ENCODE measurements at places on chromosomes 1 and 21.

DNA sequence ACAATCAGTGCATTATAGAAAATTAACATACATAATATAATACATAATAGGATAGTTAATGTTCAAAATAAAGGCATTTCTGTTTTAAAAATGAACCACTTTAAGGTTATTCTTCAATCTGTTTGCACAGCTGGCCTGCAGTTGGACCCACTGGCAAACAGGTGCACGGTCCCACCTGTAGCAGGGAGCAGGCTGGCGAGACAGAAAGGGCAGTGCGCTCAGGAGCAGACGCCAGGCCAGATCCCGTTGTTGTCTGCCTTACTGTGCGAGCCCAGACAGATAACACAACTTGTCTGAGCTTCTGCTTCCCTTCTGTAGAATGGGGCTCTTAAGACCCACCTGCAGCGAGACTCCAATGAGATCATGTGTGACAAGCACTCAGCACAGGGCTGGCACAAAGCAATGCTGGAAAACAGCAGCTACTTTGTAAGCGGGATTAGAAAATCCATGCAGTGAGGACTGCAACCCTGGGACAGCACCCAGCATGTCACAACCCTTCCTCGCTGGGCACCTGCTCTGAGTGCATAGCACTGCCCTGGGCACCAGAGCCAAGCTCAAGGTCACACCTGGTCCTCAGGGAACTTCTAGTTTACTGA is 33.5 kb downstream of the VPS26C start:
- DNase-seq = no peak

DNA sequence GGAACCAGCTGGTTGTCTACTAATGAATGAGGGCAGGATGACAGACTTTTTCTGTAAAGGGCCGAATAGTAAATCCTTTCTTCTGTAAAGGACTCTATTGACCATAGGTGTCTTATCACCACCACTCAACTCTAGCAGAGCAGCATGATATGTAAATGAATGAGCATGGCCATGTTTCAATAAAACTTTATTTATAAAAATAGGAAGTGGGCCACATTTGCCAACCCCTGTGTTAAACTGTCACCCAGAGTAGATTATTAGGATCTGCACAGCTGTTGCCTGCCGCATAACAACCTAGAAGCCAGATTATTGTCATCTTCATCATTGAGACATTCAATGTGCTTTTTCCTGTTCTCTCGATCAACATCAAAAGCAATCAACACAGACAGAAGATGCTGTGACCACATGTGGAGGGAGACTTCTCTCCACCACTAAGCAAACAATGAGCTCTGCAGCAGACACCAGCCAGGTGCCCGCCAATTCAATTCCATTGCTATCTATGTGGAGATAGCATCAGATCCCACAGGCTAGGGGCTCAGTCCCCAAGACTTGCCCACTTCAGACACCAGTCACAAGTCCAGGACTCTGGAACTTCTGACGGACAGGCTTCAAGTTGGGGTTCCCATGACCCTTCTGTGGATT is 6.8 kb upstream of the EFHD2 start:
- DNase-seq = no peak

DNA sequence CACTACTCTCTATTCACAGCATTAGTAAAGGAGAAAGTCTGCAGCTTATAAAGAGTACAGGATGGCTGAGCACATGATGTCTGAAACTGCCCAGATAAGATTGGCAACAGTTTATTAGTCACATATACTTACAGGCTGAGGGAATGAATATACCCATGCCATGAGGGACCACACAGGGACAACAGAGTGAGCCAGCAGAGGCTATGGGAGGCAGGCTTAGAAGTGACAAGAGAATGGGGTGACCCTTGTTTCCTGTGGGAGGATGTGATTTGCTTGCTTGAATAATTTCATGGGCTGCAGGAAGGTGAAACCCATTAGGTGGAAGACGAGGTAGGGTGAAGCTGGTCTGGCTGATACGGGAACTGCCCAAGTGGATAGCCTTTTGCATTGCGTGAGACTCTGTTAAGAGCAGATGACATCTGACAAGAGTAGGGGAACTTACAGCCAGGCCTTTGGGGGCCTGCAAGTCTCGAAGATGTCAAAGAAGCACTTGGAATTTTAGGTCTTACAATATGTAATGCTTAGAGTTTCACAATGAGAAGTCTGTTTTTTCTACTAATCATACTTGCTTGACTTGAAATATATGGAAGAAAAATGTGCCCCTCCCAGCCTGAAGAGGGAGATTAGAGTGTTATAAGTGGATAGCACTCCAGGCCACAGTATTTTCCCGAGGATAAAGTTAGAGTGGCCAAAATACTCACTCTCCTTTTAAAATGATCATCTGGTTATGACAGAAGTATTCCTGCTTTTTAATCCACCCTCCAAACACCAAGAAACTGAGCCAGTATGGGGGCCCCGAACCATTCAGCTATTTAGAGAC is 34.6 kb upstream of the TNFSF4 start:
- no peak for DNase-seq

GRCh38 chr1:235586413-235586812 is 63.2 kb downstream of the GNG4 start:
- DNase-seq = no peak

GRCh38 chr1:28027238-28027637 is 61.2 kb downstream of the EYA3 start:
- no peak for DNase-seq
